ENCODE measurements at places on chromosomes 1 and 21.

DNA sequence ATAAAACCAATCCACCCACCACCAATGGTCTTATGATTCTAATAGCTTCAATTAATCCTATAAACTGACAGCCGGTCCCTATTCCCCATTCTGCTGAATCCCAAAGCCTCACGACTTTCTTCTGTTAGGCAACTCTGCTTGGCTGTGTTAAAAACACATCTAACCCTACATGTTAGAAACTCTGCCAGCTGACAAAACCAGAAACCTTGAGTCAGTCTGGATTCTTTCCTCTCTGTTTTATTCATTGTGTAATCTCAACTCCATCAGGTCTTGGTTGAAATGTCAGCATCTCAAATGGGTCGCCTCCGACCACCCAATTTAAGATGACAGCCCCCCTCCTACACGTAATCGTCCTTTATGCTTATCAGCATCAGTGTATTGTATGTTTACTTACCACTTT is 312.1 kb downstream of the DISC1 start:
- H3K4me3 ChIP-seq = no peak overlapping the region
- no peak for DNase-seq
- H3K4me1 ChIP-seq = no peaks in the 10 kb centered on the region
- no peaks in the 10 kb centered on the region for H3K27me3 ChIP-seq

DNA sequence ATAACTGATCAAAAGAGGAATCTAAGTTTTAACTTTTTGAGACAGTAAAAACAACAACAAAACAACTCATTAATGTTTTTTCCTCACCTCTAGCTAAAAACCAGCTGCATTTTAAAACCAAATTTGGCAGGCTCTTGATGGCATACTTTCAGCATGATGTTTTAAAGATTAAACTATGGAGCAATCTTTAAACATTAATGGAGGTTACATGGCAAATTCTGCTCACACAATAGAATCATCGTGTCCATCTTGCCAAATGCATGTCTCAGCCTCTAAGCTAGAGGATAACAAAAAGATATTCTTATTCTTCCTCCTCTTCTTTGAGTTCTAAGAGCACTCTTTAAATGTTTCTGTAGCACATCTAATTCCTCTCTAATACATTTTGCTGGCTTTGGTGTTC is 579.8 kb upstream of the PKN2 start:
- no peaks in the 10 kb centered on the region for H3K36me3 ChIP-seq
- no peaks in the 10 kb centered on the region for H3K4me1 ChIP-seq
- no peak for DNase-seq
- no peak overlapping the region for H3K4me3 ChIP-seq
- peaks cover 2% of the 10 kb centered on the region for H3K27me3 ChIP-seq

DNA sequence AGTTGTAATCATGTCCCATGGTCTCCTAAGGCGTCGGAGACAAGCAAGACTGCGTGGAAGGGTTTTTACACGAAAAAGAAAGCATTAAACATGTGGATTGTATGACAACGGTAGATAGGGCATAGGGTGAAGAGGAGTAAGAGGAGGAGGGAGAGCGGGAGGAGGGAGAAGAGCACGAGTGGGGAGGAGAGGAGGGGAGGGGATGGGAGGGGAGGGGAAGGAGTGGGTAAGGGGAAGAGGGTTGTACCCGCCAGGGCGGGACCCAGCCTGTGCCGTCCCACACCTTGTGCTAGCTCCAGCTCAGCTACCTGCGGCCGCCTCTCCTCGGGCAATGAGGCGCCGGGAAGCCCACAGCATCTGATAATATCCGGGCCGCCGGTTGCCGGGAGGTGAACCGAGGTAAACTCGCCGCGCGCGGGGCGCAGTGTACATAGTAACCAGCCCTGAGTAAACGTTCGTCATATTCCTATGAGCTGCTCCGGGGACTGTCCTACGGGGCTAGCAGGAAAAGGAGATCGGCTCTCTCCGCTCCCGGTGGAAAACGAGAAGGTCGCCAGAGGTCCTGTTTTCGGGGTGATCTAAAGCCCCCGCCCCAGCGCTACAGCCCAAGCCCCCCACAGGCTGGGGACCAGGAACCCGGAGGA is 449 bp upstream of the RCAN3 start:
- H3K27me3 ChIP-seq = no peaks in the 10 kb centered on the region
- DNase-seq = peak; percentile 84
- peaks cover 12% of the 10 kb centered on the region for H3K36me3 ChIP-seq
- peaks cover 53% of the 10 kb centered on the region for H3K4me1 ChIP-seq
- peak overlapping the region; percentile 95 for H3K27ac ChIP-seq

DNA sequence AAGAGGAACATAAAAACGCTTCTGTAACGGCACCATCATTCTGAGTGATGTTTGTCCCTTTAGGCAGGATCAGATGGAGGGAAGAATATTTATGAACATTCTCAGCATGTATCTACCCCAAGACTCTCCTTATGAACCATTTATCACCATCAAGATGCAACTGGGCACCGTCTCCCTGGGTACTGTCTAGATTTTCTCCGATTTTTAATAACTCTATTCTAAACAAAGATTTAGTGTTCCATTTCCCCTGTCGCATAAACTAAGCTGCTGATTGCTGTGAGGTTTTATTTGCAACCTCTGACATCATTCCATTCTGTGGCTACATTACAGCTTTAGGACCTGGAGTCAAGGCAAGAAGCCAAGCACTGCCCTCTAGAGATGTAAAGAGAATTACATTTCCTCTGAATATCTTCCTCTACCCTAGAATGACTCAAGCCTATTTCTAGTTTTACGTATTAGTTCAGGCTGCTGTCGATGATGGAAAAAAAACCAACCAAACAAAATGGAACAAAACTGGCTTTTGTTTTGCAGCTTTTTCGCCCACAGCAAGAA is 130.1 kb upstream of the MAP1LC3C start:
- no peaks in the 10 kb centered on the region for H3K4me1 ChIP-seq
- H3K27ac ChIP-seq = no peak overlapping the region
- no peak overlapping the region for H3K4me3 ChIP-seq
- H3K36me3 ChIP-seq = no peaks in the 10 kb centered on the region

GRCh38 chr1:3012456-3013291 is 8.6 kb upstream of the ACTRT2 start:
- peak; percentile 58 for DNase-seq
- H3K4me1 ChIP-seq = peaks cover 2% of the 10 kb centered on the region
- no peaks in the 10 kb centered on the region for H3K36me3 ChIP-seq
- H3K4me3 ChIP-seq = no peak overlapping the region
- H3K27me3 ChIP-seq = peaks cover 8% of the 10 kb centered on the region

GRCh38 chr1:94755675-94756074 is 64.5 kb upstream of the SLC44A3 start:
- peaks cover 16% of the 10 kb centered on the region for H3K27me3 ChIP-seq
- H3K27ac ChIP-seq = no peak overlapping the region
- H3K4me3 ChIP-seq = no peak overlapping the region
- H3K4me1 ChIP-seq = peaks cover 4% of the 10 kb centered on the region
- DNase-seq = no peak
- no peaks in the 10 kb centered on the region for H3K36me3 ChIP-seq

- H3K27me3 ChIP-seq = no peaks in the 10 kb centered on the region
- peaks cover 29% of the 10 kb centered on the region for H3K4me1 ChIP-seq
- H3K4me3 ChIP-seq = no peak overlapping the region
- no peak overlapping the region for H3K27ac ChIP-seq
Measured at GRCh38 chr1:38018864-38019343, 6.4 kb downstream of the UTP11 start.

DNA sequence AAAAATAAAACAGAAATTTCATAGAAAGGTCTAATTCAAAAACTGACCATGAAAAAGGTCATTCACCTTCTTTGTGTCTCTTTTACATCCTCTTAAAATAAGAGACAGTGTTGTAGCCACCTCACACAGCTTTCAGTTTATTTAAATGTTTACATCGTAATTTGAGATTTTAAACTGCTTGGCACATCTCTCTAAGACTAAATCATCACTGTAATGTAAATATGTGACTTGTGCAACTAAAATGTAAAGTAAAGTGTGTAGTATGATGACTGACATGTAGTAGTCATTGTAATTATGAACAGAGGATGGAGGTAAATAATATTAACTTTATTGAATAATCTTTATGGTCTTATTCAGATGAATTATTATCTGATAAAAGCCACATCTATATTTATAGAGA is 283.9 kb downstream of the KCNT2 start:
- no peaks in the 10 kb centered on the region for H3K4me1 ChIP-seq
- DNase-seq = no peak
- no peak overlapping the region for H3K27ac ChIP-seq
- H3K4me3 ChIP-seq = no peak overlapping the region
- no peaks in the 10 kb centered on the region for H3K36me3 ChIP-seq

GRCh38 chr1:18211764-18212163 is 104.2 kb downstream of the IGSF21 start:
- H3K36me3 ChIP-seq = no peaks in the 10 kb centered on the region
- H3K27me3 ChIP-seq = peaks cover 18% of the 10 kb centered on the region
- H3K4me3 ChIP-seq = no peak overlapping the region
- H3K4me1 ChIP-seq = no peaks in the 10 kb centered on the region
- H3K27ac ChIP-seq = no peak overlapping the region

DNA sequence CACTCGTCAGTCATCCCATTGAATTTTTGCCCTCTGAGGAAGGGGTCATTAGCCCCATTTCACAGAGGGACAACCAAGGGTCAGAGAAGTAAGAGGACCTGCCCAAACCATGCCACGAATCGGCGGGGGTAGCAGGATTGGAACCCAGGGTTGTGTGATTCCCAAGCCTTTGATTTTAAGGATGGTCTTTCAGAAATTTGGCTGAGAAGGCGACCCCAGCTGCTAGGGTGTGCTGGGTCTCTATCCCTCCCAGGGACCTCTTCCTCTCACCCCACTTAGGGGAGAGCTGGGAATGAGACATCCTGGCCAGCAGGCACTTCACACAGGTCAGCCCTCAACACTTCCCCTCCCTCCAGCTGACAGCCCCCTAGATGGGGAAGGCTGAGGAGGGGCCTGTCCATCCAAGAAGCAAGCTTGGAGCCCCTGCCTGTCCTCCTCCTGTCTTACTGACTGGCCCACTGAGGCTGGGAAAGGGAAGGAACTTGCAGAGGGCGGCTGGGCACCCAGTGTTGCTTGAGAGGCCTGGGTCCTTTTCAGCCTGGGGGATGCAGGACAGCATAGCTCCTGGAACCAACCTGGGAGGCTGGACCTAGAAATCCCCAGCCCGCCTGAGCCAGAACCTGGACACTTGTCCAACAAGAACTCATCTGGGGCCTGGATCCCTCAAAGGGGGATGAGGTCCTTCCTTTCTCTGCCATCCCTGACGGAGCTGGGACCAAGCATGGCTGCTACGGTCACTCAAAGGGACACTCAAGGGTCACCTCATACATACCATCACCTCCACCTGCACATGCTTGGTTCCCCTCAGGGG is 1.7 kb downstream of the SDC3 start:
- H3K4me3 ChIP-seq = peak overlapping the region; percentile 65
- DNase-seq = no peak
- peaks cover 9% of the 10 kb centered on the region for H3K4me1 ChIP-seq
- peaks cover 48% of the 10 kb centered on the region for H3K27me3 ChIP-seq

- no peak overlapping the region for H3K4me3 ChIP-seq
- peaks cover under 1% of the 10 kb centered on the region for H3K27me3 ChIP-seq
- H3K36me3 ChIP-seq = peaks cover 9% of the 10 kb centered on the region
- H3K4me1 ChIP-seq = peaks cover 14% of the 10 kb centered on the region
Measured at GRCh38 chr1:33300673-33301072, 20.2 kb downstream of the A3GALT2 start.

GRCh38 chr1:25131794-25132193 is 100.5 kb downstream of the SYF2 start:
- H3K27me3 ChIP-seq = no peaks in the 10 kb centered on the region
- H3K36me3 ChIP-seq = no peaks in the 10 kb centered on the region
- H3K4me1 ChIP-seq = peaks cover 8% of the 10 kb centered on the region
- no peak for DNase-seq
- no peak overlapping the region for H3K4me3 ChIP-seq

- no peaks in the 10 kb centered on the region for H3K36me3 ChIP-seq
- H3K4me1 ChIP-seq = no peaks in the 10 kb centered on the region
- no peak overlapping the region for H3K27ac ChIP-seq
- no peak for DNase-seq
- peaks cover 1% of the 10 kb centered on the region for H3K27me3 ChIP-seq
Measured at GRCh38 chr1:245710961-245711903, 556.4 kb downstream of the KIF26B start.

DNA sequence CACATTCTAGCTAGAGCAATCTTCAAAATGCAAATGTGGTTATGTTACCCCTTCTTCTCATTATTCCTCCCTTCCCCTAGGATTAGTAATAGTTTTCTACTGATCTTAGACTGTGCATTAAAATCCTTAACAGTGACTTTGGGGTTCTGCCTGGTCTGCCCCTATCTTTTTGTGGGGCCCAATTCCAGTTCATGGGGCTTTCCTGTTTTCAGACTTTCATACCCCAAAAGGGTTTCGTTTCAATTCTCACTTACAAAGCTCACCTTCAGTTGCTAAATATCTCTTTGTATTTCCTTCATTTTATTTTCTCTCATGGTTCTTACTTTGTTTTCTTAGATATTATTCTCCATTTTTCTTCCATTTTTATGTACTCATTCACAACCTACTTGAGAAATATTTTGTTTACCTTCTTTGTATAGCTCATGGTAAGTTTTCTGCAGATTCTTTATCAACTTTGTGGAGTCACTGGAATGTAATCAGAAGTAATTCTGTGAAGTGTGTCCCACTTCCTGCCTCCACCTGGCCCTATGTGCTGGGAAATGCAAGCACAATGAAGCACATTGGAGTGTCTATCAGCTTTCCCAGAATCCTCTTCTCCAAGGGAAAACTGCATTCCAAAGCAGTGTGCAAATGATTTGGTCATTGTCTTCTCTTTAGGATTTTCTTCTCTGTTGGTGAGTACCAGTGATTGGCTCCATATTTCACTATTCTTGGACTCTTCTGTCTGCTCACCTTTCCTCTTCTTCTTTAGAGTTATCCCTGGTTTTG is 350.2 kb downstream of the ZNF326 start:
- H3K4me1 ChIP-seq = peaks cover 4% of the 10 kb centered on the region
- H3K27me3 ChIP-seq = no peaks in the 10 kb centered on the region
- DNase-seq = no peak
- H3K27ac ChIP-seq = no peak overlapping the region
- no peak overlapping the region for H3K4me3 ChIP-seq
- H3K36me3 ChIP-seq = no peaks in the 10 kb centered on the region

- H3K4me3 ChIP-seq = peak overlapping the region; percentile 43
- H3K27me3 ChIP-seq = no peaks in the 10 kb centered on the region
- peak; percentile 89 for DNase-seq
- peaks cover 23% of the 10 kb centered on the region for H3K36me3 ChIP-seq
- H3K27ac ChIP-seq = peak overlapping the region; percentile 87
Measured at GRCh38 chr1:226626577-226626956, 78.0 kb downstream of the STUM start.

DNA sequence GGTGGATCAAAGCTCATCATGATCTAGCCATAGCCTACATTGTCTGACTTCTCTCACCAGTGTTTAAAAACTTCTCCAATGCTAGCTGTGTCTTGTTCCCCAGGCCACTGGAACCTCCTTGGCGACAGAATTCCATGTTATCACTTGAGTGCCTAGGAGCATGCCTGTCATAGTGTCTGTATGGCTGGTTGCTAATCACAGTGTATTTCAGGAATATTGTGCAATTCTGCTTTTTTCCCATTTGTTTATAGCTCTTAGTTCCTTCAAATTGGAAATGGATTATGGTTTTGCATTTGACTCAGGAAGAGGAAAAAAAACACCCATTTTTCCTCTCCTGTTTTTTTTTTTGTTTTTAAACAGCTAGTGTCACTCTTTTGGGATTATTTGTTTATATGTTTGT is 25.5 kb downstream of the ROR1 start:
- H3K36me3 ChIP-seq = no peaks in the 10 kb centered on the region
- H3K27me3 ChIP-seq = peaks cover 5% of the 10 kb centered on the region
- DNase-seq = no peak
- H3K4me1 ChIP-seq = no peaks in the 10 kb centered on the region
- H3K27ac ChIP-seq = no peak overlapping the region
